ENCODE measurements at places on chromosomes 3 and 15.
A peak's percentile ranks its signal among the peaks of the same experiment; 100 is the strongest.

- no peak for DNase-seq
These were observed 892 bp downstream of the CD200R1L start for GRCh38 chr3:112845772-112846171.

- DNase-seq: no peak
These were observed 50.9 kb downstream of the C3orf20 start for GRCh38 chr3:14725564-14726440.

- no peak for DNase-seq
These were observed 162.2 kb downstream of the GREM1 start for GRCh38 chr15:32879980-32880379.

DNA sequence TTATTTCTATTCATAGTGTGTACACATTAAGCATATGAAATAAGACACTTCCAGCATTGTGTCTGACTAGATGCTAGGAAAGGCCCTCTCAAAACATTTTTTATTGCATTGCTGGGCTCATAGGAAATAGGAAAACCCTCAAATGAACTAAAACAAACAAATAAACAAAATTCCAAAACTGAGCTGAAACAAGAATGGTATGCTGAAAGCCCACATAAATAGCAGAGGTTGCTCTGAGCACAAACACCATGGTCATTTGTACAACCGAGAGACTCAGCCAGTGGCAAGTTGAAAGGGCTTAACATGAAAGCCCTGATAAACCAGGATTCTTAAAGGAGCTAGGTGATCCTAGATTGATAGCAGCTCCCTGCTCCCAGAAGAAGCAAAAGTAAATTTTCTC, 310.0 kb upstream of the WNT5A start:
- DNase-seq: no peak

DNA sequence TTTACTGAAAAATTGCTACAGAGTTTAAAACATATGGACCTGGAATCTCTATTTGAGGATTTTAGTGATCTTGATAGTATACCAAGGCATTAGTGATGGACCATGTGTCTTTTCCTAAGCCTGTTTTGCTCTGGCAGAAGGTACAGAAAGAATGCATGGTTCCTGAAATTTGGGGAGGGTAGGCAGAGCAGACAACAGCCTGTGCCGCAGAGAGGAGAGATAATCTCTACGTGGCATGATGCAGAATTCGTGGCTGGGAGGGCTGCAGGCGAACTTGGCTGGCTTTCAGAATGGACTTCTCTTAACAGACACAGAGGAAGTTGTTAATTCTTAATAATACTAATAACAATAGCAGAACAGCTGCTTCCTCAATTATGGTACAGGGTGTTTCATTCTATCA, 137.5 kb upstream of the FOXB1 start:
- DNase-seq: no peak

GRCh38 chr3:138271189-138271794, 58.4 kb downstream of the NME9 start:
- DNase-seq: no peak

DNA sequence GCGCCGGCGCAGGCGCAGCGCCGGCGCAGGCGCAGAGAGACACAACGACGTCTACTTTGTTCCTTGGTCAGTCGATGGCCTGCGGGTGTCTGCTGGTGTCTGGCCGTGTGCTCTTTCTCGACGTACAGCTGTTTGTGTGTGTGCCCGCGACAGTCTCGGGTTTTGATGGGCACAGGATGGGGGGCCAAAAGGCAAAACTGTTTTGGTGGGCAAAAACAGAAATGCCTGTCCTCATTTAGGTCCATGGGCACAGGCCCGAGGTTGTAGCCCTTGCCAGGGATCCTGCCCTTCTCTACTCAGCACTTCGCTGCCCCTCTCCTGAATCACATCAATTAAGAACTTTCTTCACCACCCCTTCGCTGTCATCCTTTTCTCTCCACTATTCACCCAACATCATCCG, 184.8 kb upstream of the CHL1 start:
- peak; percentile 45 for DNase-seq

DNA sequence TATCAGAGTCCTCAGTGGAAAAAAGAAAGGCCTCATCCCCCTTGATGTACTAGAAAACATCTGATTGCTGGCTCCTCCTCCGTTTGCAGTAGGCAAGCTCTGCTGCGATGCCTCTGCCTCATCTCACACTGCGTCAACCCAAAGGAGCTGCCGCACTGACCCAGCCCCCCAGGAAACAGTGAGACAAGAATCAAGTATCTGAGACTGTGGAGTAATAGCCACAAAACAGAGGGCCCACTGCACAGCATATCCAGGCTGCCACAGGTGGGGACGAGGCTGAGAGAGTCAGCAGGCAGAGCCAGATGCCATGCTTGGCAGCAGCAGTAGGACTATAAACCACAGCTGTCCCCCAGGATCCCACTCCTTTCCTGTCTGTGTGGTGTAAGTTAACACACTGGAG, 165.9 kb downstream of the STAC start:
- no peak for DNase-seq

DNA sequence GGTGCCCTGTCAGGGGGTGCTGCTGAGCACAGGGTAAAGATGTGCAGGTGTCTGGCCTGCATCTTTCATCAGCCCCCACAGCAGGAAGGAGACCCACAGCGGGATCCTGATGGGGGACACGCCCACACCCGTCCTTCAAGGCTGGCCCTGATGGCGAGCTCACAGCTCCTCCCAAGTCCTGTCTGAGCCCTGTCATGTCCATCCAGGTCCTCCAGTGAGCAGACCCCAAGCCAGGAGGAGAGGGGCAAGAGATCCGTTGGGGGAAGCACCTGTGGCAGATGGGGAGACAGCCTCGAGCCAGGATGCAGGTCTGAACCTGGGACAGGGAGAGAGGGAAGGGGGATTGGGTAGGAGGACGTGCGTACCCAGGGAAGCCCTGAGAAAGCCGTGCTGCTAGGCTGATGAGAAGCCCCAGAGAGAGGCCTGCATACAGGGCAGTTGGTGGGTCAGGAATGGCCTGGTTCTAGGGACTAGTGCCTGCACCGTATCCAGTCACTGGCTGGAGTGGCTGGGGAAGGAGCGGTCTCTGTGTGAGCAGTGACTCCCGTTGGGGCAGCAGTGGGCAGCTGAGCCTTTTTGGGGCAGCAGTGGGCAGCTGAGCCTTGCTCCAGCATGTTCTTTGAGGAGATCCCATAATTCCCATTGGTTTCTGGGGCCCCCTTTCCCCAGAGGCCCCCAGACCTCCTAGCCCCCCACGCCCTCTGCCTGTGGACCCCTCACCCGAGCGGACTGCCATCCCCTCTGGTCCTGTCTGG, 133.3 kb upstream of the MEF2A start:
- no peak for DNase-seq

DNA sequence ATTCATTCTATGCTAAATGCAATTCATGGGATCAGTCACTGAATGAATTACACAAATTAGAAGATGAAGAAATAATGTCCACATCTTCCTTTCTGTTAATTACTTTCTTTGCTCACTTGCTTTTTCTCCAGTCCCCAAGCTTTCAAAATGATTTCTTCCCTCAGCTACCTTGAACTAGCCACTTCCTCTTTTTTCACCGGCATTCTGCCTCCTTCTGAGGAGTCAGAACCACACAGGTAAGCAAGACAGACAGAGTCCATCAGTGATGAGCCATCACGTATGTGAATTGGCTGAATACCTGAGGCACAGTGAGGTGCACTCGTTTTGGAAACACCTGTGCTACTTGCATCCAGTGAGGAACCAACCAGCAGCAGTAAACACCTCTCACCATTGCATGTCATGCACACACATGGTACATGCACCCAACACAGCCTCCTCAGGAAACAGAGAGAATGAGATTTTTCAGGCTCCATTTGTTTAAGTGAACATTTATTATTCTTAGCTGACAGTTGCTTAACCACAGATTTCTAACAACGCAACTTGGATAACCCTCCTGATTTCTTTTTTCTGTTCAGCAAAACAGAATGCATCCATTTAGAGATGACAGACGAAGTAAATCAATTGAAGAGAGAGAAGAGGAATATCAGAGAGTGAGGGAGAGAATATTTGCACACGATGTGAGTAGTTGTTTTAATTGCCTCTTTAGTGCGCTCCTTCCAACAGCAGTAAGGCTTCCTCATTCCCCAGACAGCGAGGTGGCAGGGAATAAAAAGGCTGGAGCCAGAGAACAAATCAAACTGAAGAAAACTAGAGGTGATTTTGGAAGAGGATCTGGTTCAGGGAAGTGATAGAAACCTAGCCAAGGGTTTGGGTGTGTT, 69.3 kb downstream of the ARPP21 start:
- DNase-seq: no peak

DNA sequence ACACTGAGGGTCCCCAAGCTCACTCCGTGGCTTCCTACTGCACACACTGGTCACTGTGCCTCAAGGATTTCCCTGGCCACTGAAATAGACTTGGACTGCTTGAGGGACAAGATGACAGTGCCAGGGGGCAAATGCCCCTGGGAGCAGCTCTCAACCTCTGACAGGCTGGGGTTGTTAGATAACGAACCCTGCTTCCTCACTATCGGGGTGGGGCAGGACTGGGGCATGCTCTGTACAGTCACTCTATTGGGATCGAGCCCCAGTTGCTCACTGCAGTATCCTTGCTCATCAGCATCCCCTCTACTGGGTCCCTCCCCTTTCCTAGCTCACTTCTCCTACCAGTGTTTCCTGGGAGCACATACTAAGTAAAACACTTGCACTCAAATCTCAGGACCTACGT, 610.8 kb downstream of the NTRK3 start:
- no peak for DNase-seq

DNA sequence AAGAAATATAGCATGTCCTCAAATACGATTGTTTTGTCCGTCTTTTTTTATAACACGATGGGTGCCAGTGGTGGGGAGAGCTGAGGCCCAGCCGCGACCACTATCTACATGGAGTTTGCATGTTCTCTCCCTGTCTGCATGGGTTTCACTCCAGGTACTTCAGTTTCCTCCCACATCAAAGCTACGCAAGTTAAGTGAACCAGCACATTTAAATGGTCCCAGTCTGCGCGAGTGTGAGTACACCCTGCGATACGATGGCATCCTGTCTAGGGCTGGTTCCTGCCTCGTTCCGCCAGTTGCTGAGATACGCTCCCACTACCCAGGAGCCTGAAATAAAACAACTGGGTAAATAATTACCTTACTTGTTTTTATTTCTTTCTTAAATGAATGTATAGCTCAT, 40.6 kb downstream of the ATP13A3 start:
- no peak for DNase-seq

DNA sequence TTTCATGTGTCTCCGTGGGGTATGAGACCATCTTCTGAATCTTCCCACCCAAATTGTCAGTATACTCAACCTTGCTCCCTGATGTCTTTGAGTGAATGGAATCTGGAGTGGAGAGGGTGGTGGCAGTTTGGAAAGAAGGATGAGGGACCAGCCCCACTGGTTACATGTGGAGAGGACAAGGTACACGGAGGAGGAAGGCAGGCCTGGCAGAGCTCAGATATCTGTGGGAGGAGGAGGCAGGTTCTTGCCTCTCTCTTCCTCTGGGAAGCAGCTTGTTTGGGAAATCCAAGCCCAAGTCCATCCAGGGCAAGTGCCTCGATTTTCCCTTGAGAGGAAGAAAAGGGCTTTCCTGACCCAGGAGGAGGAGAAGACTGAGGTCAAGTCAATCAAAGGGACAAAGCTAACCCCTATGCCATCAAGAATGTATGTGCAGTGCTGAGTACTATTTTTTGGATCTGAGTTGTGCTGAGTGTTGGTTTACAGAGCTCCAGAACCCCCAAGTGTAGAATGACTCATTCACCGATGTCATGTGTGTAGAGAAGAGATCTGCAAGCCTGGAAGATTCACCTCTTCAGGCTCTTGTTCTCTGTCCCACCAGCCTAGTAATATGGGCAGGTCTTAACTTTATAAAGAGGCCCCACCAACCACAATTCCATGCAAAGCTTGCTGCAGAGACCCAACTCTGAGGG, 19.8 kb upstream of the LOXL1 start:
- DNase-seq: no peak

DNA sequence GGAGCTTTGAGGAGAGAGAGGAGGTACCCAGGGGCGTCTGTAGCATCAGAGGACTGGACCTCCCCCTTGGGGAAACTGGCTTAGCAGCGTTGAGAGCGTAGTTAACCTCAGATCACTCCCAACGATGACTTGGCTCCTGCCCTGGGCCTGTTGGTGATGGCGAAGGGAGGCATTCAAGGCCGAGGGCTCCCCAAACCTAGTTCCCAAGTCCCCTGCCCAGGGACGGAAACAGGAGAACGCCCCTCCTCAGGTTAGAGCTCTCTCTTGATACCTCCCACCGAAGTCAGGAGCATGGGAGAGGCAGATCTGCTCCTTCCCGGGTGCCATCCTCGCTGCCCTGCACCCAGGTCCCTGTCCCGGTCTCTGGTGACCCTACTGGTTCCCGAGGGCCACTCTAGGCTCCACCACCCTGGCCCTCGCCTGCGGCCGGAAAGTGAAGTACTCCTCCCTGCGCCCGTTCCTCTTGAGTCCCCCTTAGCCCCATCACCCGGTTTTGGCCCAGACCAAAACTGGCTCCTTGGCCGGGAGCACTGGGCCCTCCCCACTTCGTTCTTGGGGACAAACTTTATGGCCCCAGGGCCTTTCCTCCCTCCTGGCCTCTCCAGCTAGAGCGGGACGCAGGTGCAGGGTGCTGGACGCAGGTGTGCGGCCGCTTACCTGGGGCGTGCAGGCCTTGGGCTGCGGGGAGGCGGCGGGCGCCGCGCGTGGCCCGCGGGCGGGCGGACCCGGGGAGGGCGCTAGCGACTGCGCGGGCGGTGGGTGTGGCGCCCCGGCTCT, 2.6 kb upstream of the SKOR1 start:
- peak; percentile 28 for DNase-seq

DNA sequence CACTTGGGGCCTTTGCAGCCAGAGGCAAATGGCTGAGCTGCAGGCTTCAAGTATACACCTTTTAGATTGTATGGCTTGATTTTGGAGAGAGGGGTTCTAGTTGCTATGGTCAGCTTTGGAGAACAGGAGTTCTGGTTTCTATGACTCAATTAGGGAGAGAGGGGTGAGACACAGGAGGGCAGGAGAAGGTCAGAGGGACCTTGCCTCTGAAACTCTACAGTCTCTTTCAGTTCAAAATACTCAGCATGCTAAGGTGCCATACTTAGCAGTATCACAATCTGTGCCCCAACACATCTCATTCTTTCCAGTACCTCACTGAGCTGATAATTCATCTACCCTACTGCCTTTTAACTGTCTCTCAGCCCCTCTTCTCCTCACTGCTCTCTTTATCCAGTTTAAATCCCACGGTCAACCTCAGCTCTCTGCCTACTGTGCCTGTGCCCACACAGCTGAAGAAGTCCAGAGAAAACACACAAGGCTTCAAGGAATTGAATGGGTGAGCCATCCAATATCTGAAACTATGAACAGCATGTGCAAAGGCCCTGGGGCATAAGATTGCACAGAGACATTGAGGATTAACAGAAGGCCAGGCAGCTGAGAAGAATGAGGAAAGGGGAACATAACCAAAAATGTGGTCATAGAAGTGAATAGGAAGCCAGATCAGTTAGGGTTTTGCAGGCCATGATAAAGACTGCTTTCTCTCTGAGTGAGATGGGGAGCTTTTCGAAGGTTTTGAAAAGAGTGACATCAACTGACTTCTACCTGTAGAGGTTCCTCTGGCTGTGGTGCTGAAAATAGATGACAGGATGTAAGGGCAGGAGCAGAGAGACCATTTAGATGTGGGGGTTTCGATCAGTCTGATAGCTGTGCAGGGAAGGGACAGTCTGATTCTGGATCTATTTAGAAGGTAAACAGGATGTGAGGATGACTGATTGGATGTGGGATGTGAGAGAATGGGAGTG, 54.5 kb upstream of the C3orf80 start:
- no peak for DNase-seq

GRCh38 chr3:122414391-122414790, 1.5 kb downstream of the WDR5B start:
- no peak for DNase-seq

- DNase-seq: no peak
These were observed 62.9 kb upstream of the FNDC3B start for GRCh38 chr3:171976526-171976925.

Measured in A549 (cell line).